HFFc6 (cell line): ENCODE measurements at places on chromosomes 5 and 9.

DNA sequence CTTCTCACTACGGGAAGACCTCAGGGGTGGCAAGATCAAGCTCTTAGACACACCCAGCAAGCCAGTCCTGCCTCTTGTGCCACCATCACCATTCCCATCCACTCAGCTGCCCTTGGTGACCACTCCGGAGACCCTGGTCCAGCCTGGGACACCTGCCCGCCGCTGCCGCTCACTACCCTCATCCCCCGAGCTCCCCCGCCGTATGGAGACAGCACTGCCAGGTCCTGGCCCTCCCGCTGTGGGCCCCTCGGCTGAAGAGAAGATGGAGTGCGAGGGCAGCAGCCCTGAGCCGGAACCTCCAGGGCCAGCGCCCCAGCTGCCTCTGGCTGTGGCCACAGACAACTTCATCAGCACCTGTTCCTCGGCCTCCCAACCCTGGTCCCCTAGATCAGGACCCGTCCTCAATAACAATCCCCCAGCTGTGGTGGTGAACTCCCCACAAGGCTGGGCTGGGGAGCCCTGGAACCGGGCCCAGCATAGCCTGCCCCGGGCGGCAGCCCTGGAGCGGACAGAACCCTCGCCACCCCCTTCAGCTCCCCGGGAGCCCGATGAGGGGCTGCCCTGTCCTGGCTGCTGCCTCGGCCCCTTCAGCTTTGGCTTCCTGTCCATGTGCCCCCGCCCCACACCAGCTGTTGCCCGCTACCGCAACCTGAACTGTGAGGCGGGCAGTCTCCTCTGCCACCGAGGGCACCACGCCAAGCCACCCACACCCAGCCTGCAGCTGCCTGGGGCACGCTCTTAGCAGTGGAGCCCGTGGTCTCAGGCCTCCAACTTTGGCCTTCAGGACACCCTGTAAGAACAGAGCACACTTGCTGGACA, 4.1 kb downstream of the TESK1 start:
- no peak for DNase-seq

- DNase-seq = no peak
Measured at GRCh38 chr9:87950765-87951488, 23.4 kb downstream of the CDK20 start.

GRCh38 chr5:78841767-78842166, 143.3 kb downstream of the ARSB start:
- DNase-seq = no peak

DNA sequence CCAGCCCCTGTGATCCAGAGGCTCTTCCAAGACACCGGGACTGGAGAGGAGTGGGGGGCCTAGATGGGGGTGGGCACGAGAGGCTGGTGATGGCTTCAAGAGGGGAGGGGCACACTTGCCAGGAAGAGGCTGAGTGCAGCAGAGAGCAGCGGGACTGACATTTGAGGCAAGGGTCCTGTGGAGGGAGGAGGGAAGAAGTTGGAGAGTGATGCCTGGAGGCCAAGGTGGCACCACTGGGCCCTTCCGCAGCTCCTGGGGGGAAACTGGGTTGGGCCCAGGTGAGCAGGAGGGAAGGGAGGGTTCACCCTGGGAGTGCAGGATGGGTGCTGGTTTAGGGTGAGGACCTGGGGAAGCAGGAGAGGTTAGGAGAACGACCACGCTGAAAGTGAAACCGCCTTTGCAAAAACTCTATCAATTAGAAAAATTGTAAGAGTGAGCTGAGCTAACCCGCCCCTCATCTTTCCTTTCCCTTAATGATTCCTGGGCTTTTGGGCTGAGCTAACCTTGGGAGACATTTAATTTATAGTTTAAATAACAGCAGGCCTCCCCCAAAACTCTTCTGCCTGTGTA, 26.2 kb downstream of the ABO start:
- DNase-seq = no peak

DNA sequence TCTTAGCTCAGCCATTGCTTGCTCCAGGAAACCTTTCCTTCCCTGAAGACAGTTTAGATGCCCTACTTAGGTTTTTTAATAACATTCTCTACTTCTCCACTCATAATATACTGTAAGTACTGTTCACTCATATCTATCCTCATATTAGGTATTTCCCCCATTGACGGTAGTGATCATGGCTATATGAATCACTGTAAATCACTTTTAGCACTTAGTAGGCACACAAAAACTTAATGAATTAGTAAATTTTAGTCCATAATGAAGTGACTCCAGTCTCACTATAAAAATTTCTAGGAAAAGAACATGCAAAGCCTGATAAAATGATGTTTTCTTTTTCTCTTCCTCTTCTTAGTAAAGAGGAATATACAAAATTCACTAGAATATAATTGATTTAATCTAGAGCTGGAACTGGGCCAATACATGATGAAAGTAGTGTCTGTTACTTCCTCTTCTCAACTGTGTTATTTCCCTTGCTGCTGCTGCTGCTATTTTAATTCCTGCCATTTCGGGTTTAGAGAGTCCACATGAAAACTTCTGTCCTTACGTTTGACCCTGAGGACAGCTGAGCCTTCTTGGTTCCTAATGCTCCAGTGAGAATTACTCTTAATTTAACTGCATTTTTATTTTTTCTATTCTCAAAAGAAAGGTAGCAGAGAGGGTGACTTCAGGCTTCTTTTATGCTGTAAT, 73.5 kb downstream of the LNPEP start:
- DNase-seq = no peak

DNA sequence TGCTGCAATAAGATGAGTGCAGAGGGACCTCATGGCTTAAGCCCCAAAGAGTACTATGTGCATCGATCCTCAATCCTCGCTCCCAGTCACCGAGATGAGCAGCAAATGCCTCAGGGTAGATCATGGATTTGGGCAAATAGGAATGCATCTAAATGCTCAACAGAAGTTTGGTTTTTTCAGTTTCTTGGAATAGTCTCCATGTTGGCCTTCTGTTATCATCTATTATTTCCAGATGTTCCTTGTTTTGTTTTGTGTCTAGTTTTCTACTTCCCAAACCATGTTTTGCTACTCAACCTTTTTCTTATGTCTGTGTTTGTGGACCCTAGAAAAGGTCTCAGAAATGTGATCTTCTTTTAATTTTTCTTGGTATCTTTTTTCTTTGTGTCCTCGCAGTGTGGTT, 43.5 kb upstream of the RASGRF2 start:
- no peak for DNase-seq

- DNase-seq = no peak
Measured at GRCh38 chr5:172453986-172454357, 353 bp downstream of the SH3PXD2B start.

- peak; percentile 27 for DNase-seq
Measured at GRCh38 chr9:121439711-121440664, 59.7 kb downstream of the GGTA1 start.

DNA sequence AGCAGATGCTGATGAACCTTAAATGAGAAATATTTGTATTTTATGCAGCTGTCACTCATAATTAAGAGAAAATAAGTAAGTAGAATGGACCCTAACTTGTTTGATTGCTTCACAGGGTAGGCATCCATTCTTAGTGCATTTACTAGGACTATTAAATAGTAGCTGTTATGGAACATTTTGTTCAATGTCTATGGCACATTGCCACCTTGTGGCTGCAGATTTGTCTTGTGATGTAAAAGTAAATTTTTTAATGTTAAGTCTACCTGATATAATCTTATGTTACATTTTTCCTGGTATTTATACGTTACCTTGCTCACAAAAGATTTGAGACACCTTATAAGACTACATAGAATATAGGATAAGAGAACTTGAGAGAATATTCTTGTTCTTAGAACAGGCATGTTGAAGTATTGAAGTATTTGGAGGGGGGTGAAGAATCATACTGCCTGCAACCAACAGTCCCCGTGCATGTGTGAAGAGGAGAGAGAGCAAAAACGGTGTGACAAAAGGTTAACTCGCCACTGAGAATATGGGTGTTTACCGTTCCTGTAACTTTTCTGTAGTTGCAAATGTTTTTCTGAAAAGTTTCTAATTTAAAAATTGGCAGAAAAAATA, 161.1 kb downstream of the MAST4 start:
- peak; percentile 37 for DNase-seq

DNA sequence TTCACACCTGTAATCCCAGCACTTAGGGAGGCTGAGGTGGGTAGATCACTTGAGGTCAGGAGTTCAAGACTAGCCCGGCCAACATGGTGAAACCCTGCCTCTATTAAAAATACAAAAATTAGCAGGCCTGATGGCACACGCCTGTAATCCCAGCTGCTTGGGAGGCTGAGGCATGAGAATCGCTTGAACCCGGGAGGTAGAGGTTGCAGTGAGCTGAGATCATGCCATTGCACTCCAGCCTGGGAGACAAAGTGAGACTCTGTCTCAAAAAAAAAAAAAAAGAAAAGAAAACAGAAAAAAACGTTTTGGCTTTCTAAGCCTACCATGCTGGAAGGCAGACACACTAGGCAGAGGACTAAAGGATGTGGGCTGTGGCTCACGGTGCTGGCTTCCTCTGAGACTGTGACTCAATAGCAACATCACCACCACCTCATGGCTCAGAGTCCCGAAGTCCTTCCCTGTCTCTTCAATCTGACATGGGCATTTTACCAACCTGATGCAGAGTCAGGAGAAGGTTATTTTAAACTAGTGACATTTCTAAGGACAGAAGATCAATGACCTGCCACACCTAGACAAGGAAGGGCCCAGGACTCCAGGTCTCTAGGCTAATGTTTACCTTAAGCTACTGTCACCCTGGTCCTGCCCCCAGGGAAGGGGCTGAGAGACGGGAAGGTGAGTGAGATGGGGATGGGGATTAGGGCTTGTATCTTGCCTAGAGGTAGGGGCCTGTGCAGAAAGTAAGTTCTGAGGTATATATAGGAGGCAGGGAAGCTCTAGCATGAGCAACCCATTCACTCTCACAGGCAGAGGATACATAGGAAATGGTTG, 3.7 kb downstream of the ECSCR start:
- peak; percentile 73 for DNase-seq

- no peak for DNase-seq
Measured at GRCh38 chr9:78826527-78826926, 529.6 kb downstream of the PSAT1 start.

DNA sequence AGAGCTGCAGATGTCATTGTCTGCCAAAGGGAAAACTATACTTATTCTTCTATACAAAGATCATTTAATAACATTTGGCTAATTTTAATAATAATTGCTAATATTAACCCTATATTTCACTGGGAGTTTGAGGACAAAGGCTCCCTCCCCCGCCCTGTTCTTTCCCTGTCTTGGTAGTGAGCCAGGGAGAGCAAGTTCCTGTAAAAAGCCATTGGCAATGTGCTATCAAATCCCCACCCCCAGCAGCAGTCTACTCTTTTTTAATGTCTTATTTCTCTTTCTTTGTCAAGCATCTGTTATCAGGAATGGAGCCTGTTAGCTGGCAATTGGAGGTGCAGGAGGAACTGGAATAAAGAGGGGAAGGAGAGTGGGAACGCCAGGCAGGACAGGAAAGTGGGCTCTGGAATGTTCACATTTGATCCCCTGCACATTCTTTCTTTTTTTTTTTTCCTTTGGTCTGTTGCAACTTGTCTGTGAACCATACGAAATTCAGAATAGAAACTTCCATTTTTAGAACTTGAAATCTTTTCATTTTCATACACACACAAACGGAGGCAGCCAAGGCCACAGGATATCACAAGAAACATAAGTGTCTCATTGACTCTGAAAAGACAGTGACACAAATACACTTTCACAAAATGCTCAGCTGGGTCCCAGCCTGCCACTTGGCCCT, 664.8 kb upstream of the ZNF608 start:
- DNase-seq = peak; percentile 6

DNA sequence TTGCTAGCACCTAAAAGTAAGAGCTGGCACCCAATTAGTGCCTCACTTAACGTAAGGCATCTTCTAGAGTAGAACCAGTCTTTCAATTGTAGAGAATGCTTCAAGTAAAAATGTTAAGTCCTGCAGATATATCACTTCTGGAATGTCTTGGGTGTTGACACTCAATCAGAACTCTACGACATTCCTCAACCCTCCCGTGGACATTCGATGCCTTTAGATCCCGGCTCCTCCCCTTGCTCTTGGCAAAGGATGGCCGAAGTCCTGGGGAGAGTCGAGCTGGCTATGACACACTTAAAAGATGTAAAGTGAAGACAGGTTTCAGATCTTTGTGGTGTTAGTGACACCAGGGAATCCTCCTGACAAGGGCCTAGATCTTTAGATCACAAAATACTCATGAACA, 87.5 kb upstream of the ERCC6L2 start:
- no peak for DNase-seq

GRCh38 chr5:89374818-89375521, 492.0 kb upstream of the MEF2C start:
- no peak for DNase-seq

- DNase-seq = no peak
Measured at GRCh38 chr9:128494746-128495129, 9.8 kb upstream of the GLE1 start.

- peak; percentile 9 for DNase-seq
Measured at GRCh38 chr5:38162625-38163024, 95.7 kb upstream of the EGFLAM start.

DNA sequence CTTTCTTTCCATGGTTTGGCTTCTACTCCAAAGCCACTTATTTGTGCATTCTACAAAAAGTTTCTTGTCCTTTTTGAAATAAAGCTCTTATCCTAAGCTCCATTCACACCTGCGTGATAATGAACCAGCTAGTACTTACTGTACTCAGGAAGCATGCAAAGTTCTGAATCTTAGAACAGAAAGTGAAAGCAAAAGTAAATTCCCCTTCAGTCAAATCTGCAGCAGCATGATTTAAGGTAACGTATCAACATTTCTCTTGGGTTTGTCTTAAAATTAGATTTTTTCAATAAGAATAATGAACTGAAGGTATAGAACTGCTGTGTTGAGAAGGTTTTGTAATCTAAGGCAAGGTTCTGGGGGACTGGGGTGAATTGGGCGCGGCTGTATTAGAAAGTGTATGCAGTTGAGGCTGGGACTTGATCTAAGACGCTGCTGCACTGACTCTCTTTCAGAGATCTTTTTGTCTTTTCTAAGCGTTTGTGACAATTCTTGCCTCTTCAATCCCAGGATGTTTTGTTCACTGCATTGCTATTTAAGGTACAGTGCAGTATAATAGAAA, at the start of gene ERAP2:
Gene ERAP2 (plus strand): TSS at position 209 of the 559 bp plus-strand sequence. CDS start 3,186 bp downstream, outside the sequence.
- no peak for DNase-seq

- peak; percentile 25 for DNase-seq
Measured at GRCh38 chr5:73189871-73190376, 16.9 kb downstream of the TMEM174 start.

DNA sequence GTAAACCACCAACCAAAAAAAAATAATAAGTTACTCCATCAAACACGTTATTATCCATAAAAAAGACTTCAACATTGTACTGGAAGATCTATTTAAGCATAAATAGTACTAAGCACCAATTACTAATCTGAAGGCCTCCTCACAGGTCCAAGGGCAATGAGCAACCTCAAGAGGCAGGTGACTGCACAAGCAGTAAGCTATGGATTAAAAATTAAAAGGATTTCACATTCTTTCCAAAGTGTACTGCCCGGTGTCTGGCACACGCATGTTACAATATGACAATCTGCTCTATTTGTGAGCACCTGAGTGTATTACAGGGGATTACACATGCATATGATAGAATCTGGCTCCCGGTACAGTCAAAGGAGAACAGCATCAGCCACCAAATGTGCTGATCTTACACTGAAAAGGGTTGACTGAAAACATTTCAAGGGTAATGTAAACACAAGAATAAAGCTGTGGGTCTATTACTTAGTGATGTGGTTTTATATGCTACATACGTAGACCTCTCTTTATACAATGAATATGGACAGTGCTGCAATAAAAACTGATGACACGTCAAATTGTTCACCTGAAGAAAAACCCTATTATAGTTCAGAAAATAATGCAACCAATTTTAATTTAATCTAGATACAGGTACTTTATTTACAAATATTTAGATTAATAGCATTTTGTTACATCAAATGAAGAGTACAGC, 22.8 kb downstream of the RAB14 start:
- no peak for DNase-seq

GRCh38 chr5:150300496-150301169, 2.1 kb downstream of the ARSI start:
- no peak for DNase-seq
